Activated CD8-positive, alpha-beta memory T cell treated with anti-CD3 and anti-CD28 coated beads for 4 hours (primary cell): ENCODE measurements at places on chromosomes 4 and X.

DNA sequence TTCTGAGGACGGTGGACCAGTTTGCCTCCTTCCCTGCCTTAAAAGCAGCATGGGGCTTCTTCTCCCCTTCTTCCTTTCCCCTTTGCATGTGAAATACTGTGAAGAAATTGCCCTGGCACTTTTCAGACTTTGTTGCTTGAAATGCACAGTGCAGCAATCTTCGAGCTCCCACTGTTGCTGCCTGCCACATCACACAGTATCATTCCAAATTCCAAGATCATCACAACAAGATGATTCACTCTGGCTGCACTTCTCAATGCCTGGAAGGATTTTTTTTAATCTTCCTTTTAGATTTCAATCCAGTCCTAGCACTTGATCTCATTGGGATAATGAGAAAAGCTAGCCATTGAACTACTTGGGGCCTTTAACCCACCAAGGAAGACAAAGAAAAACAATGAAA, 255.3 kb downstream of the RAPGEF2 start:
- no peak for DNase-seq

- no peak for DNase-seq
These were observed 35.7 kb upstream of the MAB21L2 start for GRCh38 chr4:150546286-150546685.

DNA sequence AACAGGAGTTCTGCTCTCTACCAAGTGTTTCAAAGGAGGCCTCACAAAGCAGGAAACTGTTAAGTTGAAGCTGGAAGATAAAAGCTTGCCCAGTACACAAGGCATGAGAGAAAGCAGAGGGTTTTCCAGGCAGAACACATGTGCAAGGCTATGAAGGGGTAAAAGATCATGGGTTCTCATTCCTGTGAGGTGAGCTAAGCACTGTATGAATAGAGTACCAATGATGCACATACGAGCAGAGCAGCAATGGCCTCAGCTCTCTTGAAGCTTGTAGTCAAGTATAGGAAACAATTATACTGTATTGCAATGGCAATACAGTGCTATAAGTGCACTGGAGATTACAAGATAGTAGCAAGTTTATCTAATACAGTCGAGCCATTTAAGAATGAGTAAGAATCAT, 18.0 kb downstream of the TTC29 start:
- DNase-seq, result no peak

DNA sequence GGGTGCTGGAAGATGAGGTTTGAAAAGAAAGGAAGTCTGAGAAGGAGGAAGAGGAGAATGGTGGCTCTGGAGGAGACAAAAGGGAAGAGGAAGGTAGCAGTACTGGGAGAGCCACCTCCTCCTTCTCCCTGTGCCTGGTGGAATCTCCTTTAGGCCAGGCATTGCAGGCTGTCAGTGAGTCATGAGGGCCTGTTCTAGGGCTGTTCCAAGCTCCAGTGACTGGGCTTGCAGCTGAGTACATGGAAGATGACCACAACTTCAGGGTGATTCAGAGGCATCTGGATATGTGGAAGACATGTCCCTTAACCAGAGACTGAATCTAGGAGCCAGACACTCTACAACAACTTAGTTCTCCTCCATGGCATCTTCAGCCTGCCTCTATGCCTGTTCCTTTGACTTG, 107.8 kb downstream of the EFNB1 start:
- no peak for DNase-seq

DNA sequence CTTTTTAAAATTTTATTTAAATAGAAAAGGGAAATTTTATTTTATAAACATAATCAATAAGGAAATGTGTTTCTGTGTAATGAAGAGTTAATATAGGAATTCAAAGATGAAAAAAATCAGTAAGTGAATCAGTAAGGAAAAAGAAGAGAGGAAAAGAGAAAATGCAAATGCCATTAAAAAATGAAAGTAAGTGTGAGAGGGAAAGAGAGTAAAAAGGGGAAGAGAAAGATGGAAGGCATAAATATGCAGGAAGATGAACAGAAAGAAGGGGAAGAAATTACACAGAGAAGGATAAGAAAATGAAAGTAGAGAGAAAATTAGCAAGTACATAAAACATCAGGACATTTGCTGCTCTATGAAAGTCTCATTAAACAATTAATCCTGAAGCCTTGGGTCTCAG, 349.9 kb downstream of the FSTL5 start:
- DNase-seq, result no peak

- DNase-seq, result peak; percentile 76
These were observed 940 bp upstream of the NSD2 start for GRCh38 chr4:1870328-1870577.

DNA sequence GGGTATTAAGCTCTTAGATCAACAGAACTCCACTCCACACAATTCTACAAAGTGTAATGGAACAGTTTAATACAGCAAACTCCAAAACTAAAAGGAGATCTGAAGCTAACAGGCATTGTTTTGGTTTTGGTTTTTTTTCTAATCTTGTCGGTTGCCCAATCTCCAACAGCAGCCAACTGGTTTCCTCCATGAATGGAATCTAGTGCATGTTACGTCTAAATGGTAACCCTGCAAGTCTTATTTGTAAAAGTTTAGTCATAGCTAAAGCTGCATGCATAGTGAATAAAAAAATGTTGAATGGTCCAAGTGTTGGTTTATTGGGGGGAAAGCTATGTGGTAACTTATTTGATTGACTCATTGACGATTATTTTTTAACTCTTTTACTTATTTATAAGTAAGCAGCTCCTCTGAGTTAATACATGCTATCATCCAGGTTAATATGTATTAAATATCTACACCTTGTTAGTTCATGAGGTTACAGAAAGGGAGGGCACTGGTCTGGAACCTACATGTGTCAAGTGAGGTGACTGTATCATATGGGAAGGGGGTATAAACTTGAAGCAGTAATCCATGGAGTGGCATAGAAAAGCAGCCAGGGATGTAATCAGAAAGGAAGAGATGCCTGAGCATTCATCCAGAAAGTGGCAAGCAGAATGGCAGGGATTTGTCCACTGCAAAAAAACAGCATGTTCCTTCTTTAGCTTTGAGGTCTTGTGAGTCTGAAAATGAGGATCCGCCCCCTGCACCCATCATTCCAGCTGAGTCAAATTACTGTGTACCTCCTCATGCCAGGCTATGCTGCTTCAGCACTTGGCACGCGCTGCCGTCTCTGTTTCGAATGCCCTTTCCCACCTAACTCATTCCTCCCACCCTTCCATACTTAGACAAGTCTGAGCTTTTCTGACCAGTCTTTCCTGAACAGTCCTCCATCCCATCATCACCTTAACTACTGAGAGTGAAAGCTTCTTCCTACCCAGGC, 81.7 kb downstream of the PDGFC start:
- no peak for DNase-seq

GRCh38 chr4:125736057-125736456, 421.3 kb downstream of the FAT4 start:
- DNase-seq, result no peak

DNA sequence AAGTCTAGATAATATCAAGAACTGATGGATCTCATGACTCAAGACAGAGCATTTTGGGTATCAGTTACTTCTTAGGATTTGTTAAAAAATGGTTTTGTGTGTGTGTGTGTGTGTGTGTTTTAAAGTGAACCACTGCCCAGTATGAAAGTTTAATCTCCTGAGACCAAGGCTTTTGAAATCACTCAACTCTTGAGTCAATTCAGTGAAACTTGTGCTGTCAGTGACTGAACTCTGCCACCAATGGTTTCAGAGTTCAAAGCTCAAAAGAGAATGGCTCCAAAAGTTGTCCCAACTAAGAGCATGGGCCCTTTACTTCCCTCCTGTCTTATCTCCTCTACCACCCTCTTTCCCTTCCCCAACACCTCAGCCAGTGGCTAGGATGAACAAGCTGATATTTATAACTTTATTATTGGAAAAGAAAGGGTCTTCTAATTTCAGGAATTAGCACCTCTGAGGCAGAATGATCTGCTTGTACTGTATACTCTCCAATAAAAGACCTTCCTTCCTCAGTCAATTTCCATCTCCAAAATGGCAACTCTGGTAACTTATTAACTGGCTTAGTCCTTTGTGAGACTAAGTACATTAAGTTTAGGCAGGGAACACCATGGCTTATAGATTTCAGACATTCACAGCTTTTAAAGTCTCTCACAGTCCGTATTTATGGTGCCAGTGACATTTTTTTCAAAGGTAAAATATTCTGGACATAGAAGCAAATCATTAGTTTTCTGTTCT, 152.2 kb downstream of the REPS2 start:
- DNase-seq, result no peak

DNA sequence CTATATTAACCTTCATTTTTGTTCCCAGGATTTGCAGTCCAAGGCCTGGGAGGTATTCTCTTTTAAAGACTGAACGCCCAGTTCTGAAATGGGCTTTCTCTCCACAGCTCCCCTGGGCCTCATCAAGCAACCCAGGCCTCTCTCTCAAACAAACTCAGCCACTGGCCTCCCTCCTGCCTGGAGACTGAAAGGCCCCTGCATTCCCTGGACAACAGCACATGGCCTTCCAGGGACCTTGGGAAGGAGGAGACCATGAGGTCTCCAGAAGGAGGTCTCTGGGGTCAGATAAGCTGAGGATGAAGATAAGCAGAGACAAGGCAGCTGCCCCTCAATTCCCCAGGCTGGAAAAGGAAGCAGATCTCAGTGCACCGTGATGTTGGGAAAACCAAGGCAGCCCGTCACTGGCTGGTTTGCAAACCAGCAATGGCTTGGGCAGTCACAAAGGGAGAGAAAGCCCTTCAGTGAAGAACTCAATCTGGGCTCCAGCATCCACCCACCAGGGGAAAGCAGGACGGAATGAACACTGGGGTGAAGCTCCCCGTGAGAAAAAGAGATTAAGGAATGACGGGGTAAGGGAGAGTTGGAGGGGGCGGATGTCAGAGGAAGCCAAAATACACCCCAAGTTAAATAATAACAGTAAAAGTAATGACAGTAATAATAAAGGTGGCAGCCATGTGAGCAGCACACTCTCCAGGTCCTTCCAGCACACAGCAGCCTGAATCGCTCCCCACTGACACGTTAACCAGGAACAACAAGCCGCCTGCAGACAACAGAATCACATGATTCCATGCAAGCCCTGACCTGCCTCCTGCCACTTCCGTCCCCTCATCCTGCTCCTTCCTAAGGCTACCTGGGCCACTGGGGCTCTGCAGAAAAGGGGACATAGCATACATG, 22.3 kb downstream of the AMOT start:
- DNase-seq, result no peak
